IPS-NIHi11 (cell line): ENCODE measurements at places on chromosomes 12 and 14.
A peak's percentile ranks its signal among the peaks of the same experiment; 100 is the strongest.

GRCh38 chr12:64193931-64194330 lies 28.2 kb downstream of the KICS2 start:
- no peak for DNase-seq

GRCh38 chr12:100229036-100229635 lies 28.5 kb downstream of the ACTR6 start:
- peak; percentile 17 for DNase-seq

DNA sequence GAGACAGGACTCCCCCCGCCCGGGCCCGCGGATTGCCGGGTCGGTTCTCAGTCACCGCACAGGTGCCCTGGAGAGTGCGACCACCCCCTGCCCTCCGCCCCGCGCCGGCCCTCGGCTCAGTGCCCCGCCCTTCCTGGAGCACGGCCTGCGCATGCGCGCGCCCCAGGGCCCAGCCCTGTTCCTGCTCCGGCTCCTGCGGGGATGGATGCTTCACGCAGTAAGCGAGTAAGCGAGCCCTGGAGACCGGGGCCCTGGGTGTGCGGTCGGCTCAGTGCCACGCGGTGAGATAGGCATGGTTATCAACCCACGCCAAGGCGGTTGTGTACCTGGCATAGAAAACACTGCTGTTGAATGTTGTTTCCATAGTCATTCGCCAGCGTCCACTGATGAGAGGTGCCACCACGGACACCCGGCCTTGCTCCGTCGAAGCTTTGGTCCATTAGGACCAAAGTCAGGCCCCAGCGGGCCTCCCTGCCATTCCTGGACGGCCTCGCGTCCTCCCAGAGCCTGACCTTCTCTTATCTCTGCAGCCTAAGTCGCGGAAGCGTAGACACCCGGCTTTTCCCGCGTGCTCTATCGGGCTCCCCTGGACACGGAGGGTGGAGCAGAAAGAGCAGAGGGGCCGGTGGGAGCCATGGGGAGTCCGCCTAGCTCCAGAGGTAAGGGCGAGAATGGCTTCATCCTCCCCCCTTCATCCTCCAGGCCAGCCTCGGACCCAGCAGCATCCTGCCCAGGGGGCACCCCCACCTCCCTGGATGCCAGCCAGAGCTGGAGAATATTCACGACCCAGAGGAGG lies 90.6 kb downstream of the PAPOLA start:
- peak; percentile 94 for DNase-seq

GRCh38 chr12:47048541-47048940 lies 30.9 kb upstream of the PCED1B start:
- DNase-seq = no peak

GRCh38 chr12:100128512-100128908 lies 14.2 kb downstream of the BLTP3B start:
- peak; percentile 39 for DNase-seq

- no peak for DNase-seq
Observed at GRCh38 chr12:12356467-12356895, 397 bp upstream of the BORCS5 start.

- peak; percentile 60 for DNase-seq
Observed at GRCh38 chr14:66495218-66496098, 9.3 kb downstream of the CCDC196 start.

- DNase-seq = no peak
Observed at GRCh38 chr12:127268706-127269425, 998.1 kb upstream of the TMEM132C start.

GRCh38 chr12:45388545-45388944 lies 172.7 kb downstream of the ANO6 start:
- DNase-seq = peak; percentile 64

GRCh38 chr14:67265131-67265530 lies 23.9 kb downstream of the PALS1 start:
- no peak for DNase-seq

DNA sequence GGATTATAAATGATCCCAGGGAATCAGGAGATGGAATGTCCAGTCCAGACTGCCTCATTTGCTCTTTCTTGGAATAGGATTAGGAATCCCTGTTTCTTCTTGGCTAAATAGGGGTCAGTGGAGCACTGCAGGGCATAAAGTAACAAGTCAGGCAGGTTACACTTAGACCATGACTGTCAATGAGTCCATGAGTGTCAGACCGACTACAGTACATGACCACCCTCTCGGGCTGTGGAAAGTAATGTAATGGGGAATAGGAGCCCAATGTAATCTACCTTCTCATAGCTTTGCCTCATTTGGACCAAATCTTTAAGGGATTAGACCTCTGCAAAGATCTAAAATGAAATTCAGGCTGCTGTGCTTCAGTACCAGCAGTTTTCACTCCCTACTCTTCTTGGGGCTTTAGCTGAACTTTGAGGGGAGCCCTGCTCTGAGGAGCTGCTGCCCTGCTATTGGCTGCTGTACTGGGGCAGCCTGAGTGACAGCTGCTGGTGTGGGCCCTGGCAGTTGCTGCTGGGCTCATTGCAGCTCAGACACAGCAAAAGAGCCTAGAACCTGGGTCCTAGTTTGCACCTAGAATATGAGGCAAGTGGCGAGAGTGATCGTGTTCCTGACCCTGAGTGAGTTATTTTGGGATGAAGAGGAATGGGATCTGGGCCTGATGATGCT lies 62.2 kb upstream of the OR4E1 start:
- DNase-seq = no peak

GRCh38 chr14:94115058-94115591 lies 4.6 kb downstream of the IFI27 start:
- no peak for DNase-seq

DNA sequence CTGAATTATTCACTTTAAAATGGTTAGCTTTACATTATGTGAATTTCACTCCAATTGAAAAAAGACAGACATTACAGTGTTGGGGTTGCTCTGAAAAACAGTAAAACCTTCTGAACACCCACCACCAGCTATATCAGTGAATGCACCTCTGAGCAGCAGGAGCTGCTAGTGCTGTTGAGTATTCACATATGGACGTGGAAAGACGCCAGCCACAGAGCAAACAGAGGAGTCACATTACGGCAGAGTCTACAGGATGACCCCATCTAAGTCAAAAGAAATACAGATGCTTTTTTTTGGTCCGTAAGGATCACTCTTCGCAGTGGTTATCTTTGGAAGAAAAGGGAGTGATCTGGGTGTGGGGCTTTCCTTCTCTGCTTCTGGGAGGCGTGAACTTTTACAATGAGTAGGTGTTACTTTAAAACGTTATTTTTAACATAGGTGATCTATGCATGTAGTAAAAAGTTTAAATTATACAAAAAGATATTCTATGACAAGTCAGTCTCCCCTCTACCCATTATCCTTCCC lies 4.5 kb downstream of the HVCN1 start:
- no peak for DNase-seq

- DNase-seq = no peak
Observed at GRCh38 chr12:106074706-106075392, 63.9 kb downstream of the NUAK1 start.

- DNase-seq = no peak
Observed at GRCh38 chr12:44573723-44574122, 302.4 kb downstream of the NELL2 start.

DNA sequence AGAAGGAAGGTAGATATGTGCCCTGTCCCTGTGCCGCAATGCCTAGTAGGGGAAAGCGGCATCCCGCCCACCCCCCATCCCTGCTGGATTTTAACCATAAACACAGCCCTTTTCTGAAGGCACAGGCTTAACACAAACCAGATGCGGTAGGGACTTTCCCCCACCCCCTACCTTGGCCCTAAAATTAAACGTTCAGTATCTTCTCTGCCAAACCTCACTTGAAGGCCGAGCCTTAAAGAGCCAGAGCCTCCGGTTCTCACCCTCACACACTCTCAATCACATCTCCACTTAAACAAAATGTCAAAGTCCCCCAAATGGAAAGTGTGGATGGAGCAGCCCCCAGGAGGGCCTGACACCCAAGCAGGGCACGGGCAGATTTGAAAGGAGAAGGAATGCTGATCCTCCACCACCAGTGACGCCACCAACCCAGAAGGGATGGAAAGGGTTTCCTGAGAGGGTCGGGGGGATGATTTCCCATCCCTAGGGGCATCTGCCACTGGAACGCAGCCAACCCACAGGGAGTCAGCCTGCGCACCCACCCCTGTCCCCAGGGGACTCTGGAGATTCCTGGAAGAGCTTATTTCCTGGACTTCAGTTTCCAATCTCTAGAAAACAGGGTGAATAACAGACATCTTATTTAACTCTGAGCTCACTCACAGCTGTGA lies 26.4 kb downstream of the ACTN1 start:
- DNase-seq = no peak

DNA sequence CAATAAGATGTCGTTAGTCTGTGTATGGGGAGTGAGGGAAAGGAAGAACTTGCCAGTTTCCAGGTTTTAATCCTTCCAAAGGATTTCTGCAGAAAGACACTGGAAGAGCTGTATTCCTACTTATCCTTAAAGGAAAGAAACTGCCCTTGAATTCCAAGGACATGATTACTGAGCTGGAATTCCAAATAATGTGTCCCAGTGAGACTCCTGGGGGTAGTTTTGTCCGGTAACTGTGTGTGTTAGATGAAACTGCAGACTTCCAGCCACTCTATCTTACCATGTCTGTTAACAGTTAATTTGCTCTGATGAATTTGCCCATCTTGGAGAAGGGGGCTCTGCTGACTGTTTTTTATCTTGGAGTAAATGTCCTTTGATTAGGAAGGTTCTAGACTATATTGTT lies 33.0 kb downstream of the CKB start:
- no peak for DNase-seq

DNA sequence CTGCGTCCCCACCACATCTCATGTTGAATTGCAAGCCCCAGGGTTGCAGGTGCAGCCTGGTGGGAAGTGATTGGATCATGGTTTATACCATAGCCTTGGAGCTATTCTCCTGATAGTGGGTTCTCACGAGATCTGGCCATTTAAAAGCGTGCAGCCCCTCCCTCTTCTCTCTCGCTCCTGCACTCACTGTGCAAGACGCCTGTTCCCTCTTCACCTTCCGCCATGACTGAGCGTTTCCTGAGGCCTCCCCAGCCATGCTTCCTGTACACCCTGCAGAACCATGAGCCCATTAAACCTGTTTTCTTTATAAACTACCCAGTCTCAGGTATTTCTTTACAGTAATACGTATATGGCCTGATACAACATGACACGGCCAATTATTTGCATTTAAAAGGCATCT lies 146.6 kb downstream of the RIMBP2 start:
- DNase-seq = no peak

GRCh38 chr14:52248057-52248456 lies 19.4 kb upstream of the PTGDR start:
- no peak for DNase-seq

- DNase-seq = no peak
Observed at GRCh38 chr12:122185494-122186082, 2.7 kb downstream of the LRRC43 start.

DNA sequence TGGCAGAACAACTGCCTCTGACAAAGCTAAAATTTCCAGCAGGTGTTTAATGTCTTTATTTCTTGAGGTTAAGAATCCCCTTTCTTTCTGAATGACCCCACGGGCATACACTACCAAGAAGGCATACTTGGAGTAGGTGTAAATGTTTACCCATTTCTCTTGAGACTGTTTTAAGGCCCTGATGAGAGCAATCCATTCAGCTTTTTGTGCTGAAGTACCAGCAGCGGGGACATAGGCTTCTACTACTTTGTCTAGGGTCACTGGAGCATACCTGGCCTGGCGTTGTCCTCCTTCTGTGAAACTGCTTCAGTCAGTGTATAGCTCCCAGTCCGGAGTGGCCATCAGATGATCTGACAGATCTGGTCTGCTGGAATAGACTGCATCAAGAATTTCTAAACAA lies 22.7 kb downstream of the ANG start:
- no peak for DNase-seq

DNA sequence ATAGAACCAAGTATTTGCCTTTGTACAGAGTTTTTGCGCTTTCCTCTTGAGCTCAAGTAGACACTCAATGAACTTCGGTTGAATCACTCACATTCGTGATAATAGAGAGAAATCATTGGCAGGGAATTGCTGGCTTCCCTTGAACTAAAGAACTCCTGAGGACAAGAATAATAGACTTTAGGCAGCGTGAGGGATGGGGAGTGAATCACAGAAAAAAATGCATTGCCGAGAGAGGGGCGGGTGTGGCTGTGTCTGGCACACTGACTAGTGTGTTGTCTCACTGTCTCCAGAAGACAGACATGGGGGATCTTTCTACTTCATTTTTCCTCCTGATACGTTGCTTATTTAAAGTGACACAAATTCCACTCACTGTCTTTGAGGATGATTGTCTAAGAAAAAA lies 805.2 kb downstream of the BCL11B start:
- DNase-seq = no peak

GRCh38 chr14:103028161-103028767 lies 29.1 kb downstream of the CDC42BPB start:
- no peak for DNase-seq

DNA sequence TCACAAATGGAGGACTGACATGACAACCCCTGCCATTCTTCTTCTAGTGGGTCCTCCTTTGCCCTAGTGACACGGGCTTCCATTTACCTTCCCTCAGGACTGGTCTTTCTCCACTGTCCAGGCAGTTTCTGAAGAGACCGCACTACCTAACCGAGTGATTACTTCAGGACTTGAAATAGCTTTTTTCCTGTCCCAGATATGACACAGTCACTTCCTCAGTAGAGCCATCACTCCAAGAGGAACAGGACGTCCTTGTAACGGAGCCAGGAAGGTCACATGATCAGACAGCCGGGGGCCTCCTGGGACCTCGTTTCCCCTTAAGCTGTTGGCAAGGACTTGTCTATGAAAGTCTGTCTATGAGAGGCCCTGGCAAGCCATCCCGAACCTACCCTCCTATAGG lies 62.3 kb downstream of the FOS start:
- no peak for DNase-seq

- no peak for DNase-seq
Observed at GRCh38 chr12:89383235-89384049, 31.1 kb upstream of the DUSP6 start.

- no peak for DNase-seq
Observed at GRCh38 chr12:110782922-110783321, 40.2 kb upstream of the PPP1CC start.
